ENCODE measurements at places on chromosomes 6 and 20.

GRCh38 chr6:126429866-126430265 lies 90.0 kb downstream of the CENPW start:
- DNase-seq, result no peak

DNA sequence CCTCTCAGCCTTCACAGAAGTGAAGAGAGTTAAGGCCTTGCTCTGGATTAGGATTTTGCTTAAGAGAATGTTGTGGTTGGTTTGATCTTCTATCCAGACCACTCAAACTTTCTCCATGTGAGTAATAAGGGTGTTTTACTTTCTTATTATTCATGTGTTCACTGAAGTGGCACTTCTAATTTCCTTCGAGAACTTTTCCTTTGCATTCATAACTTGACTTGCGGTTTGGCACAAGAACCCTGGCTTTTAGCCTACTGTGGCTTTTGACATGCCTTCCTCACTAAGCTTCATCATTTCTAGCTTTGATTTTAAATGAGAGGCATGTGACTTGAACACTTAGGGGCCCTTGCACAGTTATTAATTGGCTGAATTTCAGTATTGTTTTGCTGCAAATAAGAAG lies 166.1 kb upstream of the OPRM1 start:
- DNase-seq, result no peak

GRCh38 chr6:635233-635632 lies 21.7 kb downstream of the HUS1B start:
- DNase-seq, result no peak

DNA sequence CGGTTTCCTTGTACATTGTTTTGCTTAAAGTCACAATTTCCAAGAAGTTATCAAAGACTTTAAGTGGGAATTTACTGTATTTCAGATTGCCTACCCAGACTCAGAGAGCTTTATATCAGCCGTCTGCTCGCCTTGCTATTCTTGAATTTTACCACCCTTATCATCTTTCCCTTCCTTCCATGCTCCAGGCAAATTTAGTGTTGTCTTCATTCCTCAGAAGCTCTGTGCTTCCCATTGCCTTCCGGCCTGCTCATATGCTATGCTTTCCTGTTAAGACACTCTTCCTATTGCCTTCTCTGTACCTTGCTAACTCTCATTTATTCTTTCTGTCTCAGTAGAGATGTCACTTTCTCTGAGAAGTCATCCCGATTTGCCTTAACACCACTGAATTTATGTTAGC lies 52.1 kb downstream of the CD2AP start:
- DNase-seq, result no peak

DNA sequence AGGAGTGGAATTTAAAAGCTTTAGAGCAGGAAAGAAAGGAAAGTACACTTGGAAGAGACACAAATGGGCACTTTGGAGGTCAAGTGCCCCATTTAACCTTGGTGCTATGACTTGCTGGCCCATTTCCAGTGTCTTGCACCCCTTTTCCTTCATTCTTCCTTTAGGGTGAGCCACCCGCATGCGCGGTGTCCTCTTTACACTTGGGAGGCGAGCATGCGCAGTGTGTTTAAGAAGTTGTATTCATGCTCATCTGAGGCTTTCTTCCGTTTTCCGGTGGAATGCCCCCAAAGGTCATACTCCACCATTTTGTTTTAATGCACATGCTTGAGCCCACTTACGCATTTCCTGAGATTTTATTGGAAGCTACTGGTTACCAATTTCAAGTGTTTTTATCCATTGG lies 29.1 kb downstream of the TMEM170B start:
- DNase-seq, result no peak

- DNase-seq, result peak; percentile 96
Observed at GRCh38 chr20:10034717-10035571, at the start of gene ANKEF1. TSS of gene ANKEF1 (plus strand) at chr20:10034987. CDS start at chr20:10038302, 3,315 bp downstream.

DNA sequence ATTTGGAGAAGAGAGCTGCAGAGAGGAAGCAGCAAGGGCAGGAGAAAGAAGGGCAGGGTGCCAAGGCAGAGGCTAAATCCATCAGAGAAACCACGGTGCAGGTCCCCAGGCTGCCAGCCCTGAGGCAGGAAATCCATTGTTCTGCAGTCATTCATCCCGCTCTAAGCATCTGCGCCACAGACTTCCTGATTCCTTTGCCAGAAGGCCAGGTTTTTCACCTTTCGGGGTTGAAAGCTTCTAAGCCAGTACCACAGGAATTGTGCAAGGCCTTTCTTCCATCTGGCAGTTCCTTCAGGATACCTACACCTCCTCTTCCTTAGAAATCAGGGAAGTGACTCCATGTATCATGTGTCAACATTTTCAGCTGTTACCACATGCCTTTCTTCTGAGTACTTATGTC lies 45.6 kb downstream of the ADGRF5 start:
- DNase-seq, result peak; percentile 74

DNA sequence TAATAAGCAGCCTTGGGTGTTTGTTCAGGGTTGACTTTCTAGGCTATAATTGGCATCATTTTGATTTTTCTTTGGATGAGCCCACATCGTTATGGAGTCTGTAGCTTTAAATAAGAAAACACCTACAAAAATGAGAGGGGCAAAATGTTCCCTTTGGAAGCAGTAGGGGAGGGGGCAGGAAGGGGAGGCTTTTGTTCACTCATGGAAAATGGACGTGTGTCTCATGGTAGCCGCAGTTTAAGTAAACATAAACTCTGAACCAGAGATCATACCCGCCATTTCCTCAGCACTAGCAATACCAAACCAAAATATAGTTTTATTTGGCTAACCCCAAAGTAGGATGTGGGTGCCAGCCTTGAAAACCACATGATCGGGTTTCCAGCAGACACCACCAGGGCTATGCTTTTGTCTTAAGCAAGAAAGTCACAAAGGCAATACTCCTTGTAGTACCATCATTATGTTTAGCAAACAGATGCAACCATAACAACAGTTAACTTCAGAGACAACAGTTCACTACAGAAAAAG lies 572.5 kb upstream of the JAG1 start:
- DNase-seq, result no peak
